ENCODE measurements at places on chromosomes 2 and 18.

DNA sequence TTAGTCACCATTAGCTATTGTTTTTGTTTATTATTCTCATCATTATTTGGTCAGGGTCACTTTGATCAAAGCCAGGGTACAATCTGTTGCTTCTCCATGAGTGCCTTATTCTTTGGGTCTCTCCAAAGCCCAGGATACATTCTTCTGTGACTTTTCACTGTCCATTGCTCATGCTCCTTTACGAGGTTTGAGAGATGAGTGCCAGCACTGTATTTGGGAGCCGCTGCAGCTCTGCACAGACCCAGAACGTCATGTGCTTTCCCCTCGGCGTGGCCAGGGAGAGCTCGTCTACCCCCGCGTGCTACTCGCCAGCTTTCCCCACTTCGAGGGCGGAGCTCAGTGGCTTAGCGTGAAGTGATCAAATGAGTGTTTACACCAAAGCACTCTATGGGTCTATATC lies 123.7 kb downstream of the COL6A3 start:
- peak; percentile 81 for DNase-seq

GRCh38 chr2:165055082-165055851 lies 99.9 kb upstream of the SLC38A11 start:
- DNase-seq = no peak

DNA sequence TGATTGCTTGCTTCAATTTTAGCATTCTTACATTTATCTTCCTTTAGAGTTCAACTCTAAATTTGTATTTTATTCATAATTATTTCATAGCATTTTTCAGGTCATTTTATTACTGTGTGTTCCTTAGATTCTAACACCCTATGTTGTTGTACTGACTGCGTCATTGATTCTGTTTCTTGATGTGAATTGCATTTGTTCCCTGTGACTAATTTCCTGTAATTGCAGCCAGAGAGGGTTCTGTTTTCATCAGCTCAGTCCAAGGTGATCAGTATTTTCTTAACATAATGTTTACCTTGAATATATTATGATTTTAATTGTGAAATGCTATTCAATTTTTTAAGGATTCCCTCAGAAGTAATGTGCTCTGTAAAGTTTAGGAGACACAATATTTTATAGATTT lies 970.2 kb upstream of the PIK3C3 start:
- no peak for DNase-seq

DNA sequence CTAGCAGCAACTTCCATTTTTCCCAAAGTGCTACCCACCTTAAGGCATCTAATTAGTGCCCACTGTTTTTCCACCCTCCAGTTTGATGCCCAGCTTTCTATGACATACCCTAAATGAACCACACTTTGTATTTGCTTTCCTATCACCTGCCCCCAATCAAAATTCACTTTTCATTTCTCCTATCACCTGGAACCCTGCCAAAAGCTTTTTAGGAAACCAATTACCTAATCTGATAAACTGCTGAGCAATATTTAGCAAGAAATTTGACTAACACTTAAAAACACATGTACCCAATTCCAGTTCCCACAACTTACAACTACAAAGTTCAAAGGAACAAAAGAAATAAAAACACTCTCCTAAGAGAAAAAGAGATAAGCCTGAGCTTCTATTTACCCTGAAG lies 71.7 kb downstream of the IKZF2 start:
- DNase-seq = no peak

- DNase-seq = peak; percentile 84
Measured at GRCh38 chr2:201116959-201117734, 1.2 kb downstream of the CFLAR start.

- DNase-seq = peak; percentile 16
Measured at GRCh38 chr2:3282056-3282998, 95.3 kb downstream of the EIPR1 start.

DNA sequence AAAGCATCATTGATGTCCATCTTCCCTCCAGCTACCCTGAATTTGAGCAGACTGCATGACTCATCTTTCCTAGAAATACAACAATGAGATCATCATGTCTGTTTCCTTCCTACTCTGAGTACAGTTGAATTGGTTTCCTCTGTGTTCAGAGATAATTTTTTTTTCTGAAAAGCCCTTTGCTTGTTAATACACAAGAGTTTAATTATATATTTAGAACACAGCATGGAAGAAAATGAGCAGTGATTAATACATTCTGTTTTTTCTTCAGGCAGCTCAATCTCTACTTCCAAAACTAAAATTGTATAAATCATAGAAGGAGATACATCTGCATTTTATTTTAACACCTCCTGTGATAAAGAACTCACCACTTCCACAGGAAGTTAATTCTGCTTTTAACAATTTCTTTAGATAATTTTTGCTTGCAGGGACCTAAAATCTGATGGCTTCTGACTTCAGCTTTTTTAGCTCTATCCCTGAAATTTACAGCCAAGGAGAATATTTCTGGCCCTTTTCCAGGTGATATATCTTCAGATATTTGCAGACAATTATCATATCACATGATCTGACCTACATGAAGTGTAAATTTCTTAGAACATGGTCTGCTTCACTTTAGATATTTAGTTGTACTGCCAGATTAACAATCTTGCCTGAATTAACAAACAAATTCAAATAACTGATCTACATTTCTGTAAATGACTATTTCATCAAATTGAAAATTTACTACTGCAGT lies 249.0 kb downstream of the TRIB2 start:
- peak; percentile 68 for DNase-seq

DNA sequence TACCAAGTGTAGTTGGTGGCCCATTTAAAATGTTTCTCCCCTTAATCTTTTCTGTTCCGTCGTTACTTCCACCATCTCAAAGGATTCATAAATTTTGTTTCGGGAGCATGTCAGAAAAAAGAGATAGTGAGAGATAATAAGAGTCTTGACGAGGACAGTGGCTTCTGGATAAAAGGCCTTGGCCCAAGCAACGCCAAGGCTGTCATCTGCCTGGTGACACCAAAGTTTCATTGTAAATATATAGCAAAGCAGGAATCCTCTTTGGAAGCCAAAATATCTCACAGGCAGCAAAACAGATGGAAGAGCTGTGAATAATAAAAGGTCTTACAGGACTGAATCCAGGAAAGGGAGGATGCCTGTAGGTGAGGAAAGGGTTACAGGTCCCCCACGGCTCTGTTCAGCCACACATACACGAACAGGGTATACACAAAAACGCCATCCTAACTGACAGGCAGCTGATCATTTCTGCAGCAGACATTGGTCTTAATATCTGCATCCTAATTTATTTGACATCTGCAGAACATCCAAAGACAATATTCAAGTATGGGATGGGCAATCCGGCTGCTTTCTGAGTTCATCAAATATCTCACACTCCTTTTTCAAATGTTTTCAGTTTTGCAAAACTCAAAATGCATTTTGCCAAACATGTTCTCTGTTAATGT lies 382.8 kb downstream of the OSR1 start:
- no peak for DNase-seq

DNA sequence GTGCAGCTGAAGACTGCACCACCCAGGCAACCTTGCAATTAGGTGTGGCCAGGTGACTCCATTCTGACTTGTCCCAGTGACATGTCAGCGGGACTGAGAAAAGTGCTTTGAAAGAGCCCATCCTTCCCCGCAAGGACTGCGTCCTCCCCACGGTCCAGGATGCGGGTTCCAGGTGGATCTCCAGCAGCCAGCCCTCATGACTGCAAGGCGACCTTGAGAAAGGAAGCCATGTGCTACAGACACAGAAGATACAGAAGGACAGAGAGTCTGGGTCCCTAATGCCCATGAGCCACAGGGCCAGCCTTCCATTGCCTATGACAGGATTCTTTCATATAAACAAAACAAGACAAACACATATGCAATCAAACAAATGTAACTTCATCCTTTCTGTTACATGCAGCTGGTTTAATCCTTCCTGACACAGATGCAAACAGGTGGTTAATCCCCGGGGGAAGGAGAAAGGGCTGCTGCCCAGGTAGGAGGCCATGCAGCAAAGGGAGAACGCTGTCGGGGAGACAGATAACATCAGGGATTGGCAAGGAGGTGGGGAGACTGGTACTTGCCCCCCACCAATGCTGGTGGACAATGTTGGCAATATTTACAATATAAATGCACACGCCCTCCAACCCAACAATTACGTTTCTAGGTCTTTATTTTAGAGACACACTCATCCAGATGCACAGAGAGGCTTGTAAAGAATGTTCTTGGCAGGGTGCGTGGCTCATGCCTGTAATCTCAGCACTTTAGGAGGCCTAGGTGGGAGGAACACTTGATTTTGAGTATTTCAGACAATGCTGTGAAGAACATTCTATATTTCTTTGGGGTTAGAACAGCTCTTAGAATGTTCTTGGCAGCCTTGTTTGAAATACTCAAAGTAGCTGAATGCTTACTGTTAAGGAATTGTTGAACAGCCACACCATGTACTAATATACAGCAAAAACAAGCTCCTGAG lies 64.8 kb downstream of the NCAPH start:
- DNase-seq = no peak

DNA sequence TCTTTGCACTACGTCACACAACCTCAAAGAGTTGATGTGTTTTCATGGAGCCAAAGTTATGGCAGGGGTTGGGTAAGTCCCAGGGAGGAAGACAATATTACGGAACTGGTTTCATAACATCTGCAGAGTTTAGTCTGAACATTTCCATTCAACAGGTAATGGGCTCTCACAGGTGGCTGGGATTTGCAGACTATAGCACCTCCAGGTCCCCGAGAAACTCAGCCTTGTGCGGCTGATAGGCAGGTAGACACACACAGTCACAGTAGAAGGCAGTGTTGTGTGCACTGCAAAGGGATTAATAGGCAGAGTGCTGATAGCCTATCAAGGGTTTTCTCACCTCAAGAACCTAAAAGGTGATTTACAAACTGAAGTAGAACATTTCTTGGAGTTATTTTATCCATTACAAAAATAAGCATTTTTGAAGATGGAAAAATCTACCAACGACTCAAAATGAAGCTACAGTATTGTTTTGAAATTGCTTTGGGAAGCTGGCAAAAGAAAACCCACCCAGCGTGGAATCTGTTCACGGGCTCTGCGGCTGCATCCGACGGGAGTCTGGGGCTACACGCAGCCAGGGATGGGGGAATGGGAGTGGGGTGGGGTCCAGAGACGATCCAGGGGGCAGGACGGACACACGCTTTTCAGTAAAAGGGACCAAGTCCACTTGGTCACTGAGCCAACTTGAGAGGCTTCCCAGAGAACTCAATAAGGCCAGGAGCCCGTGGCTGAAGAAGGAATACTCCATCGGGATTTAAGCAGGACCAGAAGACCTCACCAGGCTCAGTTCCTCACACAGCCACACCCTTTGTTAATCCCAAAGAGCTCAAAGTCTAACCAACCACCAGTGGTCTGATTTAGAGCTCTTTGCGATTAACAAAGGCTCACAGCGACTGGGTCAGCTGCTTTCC lies 82.9 kb downstream of the CHRNA1 start:
- DNase-seq = peak; percentile 43

GRCh38 chr2:123434546-123435395 lies 590.3 kb upstream of the CNTNAP5 start:
- no peak for DNase-seq
